ENCODE measurements at places on chromosomes 1 and 21.

DNA sequence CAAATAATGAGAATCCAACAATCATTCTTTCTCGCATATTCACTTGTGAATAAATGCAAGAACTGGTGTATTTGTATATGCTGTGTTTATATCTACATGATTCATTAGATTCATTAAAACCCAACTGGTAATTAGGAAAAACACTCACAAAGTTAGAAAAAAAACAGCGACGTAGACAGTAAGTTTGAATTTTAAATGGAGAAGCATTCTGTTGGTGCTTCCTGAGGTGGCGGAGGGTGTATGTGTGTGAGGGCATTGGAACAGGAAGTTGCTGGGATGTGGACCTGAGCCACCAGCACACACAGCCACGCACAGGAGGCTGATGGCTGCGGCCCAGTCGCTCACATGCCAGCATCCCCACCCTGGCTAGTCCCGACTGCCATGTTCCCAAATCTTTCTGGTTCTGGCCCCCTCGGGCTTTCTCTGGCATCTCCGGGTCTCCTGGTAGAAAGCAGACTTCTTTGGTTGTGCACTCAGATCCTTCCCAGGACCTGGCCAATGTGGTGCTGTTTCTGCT is 121.6 kb upstream of the IRF2BP2 start:
- no peak for DNase-seq

DNA sequence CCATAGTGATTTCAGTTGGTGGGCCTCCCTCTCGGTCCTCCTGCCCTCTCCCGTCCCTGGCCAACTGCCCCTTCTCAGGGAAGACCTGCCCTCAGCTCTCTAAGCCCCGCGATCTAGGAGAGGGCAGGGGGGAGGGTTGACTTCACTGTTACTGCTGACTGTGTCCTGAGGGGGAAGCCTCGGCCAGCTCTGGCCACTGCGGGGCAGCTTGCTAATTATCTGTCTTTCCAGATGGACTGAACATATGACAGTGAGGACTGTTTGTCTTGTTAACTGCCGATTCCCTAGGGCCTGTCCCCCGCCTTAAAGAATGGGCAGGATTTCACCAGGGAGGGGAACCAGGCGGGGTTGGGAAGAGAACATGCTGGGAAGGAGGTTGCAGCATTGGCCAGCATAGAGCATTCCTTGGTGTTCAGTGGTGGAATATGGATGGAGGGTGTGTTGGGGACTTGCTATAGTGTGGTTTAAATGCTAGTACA is 22.9 kb downstream of the NIPAL3 start:
- DNase-seq, result no peak

DNA sequence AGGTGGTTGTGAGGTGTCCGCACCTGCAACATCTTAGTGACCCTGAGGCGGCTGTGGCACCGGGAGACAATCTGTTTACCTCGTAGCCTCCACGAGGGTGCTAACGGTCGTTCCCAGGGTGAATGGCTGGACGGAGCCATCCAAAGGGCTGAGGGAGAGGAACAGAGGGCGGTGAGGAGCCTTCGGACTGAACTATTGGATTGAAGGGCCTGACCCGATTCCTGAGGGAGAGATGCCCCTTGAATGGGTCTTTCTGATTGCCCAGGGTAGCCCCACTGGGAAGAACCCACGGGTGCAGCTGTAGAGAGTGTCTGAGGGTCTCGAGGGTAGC is 2.3 kb downstream of the NR5A2 start:
- no peak for DNase-seq

DNA sequence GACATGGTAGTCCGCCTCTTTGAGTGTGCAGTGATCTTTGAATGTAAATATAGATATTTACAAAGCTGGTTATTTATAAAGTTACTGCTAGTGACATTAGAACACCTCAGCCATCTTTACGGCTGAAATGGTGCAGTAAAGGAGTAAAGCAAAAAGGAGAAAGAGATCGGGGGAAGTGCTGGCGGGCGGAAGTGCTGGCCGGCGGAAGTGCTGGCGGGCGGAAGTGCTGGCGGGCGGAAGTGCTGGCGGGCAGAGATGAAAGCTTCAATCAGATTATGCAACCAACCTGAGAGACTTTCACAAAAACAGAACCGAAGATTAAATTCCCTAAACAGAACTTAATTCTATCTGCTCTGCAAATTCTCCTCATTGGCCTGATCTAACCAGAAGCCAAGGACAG is 1.4 kb upstream of the OR14A16 start:
- no peak for DNase-seq

DNA sequence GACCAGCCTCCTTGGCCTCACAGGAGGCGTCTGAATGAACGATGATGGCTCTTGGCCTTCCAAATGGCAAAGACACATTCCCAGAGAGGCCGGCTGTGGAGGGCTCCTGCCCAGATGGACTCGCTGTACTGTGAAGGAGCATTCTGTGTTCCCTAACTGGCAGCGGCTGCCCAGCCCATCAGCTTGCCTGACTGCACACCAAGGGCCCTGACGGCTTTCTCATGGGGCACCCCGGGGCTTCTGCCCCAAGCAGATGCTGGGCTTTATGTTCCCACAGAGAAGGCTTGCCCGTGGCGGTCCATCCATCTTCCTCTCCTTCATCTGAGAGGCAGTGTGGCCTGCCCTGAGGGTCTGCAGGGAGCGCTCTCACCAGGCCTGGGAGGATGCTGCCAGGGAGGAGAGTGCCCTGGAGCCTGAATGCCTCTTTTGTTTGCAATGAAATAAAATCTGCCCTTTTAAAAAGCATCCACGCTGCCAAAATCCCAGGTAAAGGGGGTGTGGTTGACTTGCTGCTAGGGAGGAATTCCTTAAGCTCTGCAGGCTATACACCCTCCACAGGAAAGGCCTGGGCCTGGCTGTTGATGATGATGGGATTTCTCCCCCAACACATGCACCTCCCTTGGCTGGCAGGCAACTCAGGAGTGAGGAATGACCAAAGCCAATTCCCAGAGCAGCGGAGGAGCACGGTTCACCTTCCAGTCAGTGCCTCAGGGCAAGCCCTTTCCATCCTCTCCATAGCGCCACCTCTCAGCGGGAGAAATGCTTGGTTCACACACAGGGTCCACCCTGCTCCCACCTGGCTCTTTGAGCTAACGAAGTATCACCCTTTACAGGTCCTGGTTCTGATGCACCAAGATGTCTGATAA is 84.6 kb upstream of the SSX2IP start:
- DNase-seq, result no peak

GRCh38 chr1:42941640-42942330 is 16.9 kb downstream of the SLC2A1 start:
- DNase-seq, result no peak

- no peak for DNase-seq
These were observed 121.8 kb downstream of the PLA2G4A start for GRCh38 chr1:186950547-186950946.

- DNase-seq, result no peak
These were observed 10.0 kb downstream of the SCNN1D start for GRCh38 chr1:1290238-1290731.

GRCh38 chr1:3777078-3777547 is 4.6 kb downstream of the SMIM1 start:
- no peak for DNase-seq

DNA sequence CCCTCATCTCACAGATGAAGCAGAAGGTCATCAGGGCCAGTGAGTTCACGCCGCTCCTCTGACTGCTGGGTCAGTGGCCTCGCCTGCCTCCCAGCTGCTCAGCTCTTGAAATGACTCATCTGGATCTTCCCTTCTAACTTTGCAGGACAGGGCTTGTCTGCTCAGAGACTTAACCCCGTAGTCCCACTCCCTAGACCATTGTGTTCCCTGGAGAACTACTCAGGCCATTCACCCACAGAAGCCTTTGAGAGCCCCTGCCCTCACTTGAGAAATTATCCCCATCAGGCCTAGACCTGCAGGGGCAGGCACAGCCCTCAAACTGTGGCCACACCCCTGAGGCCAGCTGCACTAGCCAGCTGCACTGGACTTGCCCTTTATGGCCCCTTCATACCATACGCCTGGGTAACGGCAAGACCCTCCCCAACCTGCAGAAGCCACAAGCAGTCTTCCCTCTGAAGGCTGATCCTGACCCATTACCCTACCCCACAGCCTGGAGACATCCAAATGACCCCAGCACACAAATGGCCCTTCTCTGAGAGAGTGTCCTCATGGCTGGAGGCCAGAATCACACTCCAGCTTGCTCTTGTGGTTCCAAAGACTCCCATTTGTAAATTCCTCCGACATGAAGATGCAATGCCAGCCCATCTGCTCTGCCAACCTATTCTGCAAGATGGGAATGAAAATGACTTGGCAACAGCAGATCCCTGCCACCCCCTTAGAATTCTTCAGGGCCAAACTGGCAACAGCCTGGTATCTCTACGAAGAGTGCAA is 33.2 kb downstream of the RCSD1 start:
- no peak for DNase-seq

DNA sequence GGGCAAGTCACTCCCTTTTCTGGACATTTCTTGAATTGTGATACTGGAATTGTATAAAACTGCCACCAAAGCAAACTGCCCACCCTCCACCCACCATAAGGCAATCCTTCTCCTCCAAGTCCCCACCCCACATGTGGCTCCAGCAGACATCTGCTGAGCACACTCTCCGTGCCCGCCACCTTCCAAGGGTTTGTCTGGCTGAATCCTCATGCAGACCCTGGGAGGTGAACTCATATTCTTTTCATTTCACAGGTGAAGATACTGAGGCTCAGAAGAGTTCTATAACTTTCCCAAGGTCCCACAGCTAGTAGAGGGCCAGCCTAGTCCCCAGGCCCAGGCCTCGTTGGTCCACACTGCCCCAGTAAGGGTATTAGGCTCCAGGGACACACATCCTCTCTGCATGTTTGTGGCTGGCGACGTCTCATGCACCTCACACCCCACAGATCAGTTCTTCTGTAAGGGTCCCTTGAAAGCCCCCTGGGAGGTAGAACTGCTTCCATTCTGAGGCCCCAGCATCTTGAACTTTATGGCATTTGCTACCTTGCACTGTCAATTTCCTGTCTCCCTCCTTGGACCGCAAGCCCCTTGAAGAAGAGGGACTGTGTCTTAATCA is 14.1 kb downstream of the CNTN2 start:
- no peak for DNase-seq

GRCh38 chr1:53739109-53739681 is at the start of gene GLIS1:
Gene GLIS1, minus strand, starts transcription at chr1:53739164. Its CDS starts 1,100 bp downstream, at chr1:53738064.
- no peak for DNase-seq

- DNase-seq, result peak; percentile 21
These were observed 63.3 kb upstream of the WDR26 start for GRCh38 chr1:224497714-224498573.

DNA sequence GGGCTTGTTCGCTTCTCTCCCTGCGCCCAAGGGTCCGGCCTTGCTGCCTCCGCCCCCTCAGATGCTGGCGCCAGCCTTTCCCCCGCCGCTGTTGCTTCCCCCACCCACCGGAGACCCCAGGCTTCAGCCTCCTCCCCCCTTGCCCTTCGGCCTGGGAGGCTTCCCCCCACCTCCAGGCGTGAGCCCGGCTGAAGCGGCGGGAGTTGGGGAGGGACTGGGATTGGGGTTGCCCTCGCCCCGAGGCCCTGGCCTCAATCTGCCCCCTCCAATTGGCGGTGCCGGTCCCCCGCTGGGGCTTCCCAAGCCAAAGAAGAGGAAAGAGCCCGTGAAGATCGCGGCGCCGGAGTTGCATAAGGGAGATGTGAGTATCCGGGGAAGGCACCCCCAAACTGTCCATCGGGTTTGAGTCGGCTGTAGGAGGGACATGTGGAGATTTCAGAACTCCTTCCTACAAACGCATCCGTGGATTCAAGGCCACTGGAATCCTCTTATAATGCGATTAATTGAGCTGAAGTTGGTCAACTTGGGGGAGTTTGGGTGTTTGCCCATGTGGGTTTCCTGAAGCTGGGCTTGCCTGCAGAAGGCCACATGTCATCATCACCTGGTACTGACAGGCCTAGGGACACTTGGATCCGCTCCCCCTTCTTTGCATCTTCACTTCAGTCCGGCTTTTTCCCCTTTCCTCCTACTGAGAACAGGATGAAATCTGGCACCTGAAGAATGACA is 707 bp downstream of the PRCC start:
- no peak for DNase-seq

DNA sequence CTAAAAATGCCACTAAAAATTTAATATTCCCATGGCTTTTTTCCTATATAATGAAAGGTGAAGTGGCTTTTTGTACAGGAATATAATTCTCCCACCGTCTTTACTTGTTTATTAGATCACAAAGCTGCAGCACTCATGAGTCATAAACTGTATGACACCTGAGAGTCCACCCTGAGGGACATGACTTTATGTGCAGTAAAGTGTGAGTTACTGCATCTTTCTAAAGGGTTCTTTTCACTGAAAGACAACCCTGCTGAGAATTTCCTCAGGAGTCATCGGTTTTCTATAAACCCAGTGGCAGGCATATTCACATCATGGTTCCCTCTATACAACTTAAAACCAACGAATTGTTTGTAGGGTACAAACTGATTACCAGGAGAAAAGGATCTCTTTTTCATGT is 77.4 kb downstream of the APP start:
- no peak for DNase-seq

DNA sequence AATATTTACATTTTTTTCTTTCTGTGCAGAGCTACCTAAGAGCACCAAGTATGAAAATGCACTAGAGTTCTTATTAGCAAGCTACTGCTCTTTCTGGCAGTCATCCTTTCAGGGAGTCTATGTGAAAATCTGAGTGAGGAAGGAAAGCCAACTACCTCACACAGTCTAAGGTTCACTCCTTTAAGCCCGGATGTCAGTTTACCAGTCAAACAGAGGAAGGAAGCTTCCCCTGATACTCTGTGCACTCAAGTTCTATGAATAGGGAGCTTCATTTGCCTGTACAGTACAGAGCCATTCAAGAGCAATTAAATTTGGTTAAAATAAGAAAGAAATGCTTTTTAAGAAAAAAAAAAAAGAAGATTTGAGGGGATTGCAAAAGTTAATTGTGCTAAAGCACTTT is 6.9 kb downstream of the COL11A1 start:
- DNase-seq, result no peak

DNA sequence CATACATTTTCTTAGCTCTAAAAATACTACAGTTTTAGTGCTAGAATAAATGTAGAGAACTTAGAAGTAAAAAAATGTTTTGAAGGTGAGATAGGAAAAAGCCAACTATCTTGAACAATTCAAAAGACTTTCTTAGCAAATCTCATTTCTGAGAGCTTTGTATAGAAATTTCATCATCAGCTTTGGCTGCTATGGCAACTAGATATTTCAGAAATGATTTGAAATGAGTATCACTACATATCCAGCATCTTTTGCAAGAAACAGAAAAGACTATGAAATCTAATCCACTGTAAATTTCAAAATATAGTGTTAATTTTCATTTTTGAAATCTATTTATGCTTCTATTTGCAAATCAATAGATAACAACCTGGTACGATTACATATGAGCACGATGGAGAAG is 57.7 kb downstream of the RGS7 start:
- no peak for DNase-seq

DNA sequence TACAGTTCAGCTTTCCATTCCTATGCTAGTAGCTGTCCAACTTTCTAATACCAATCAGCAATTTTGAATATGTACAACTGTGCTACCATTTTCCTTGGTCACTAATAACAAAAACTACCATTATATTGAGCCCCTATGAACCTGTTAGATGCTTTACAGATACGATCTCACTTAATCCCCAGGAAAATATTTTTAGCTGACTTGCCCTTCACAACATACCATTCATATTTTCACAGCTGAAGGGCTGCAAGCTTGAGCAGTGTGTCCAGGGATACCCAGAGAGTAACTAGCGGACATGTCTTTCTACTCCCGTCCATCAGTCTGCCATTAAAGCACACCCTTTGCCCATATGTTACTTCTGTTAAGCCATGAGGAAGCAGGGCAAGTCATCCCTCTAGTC is 140.5 kb downstream of the SPATA46 start:
- DNase-seq, result no peak
